Thyroid gland (tissue), 4 donors: ENCODE measurements at places on chromosomes 1 and 21.

GRCh38 chr1:203069030-203069747 is 16.6 kb downstream of the MYOG start:
- no peak for DNase-seq

- DNase-seq = no peak
Measured at GRCh38 chr1:220928320-220928719, 49.1 kb downstream of the HLX start.

DNA sequence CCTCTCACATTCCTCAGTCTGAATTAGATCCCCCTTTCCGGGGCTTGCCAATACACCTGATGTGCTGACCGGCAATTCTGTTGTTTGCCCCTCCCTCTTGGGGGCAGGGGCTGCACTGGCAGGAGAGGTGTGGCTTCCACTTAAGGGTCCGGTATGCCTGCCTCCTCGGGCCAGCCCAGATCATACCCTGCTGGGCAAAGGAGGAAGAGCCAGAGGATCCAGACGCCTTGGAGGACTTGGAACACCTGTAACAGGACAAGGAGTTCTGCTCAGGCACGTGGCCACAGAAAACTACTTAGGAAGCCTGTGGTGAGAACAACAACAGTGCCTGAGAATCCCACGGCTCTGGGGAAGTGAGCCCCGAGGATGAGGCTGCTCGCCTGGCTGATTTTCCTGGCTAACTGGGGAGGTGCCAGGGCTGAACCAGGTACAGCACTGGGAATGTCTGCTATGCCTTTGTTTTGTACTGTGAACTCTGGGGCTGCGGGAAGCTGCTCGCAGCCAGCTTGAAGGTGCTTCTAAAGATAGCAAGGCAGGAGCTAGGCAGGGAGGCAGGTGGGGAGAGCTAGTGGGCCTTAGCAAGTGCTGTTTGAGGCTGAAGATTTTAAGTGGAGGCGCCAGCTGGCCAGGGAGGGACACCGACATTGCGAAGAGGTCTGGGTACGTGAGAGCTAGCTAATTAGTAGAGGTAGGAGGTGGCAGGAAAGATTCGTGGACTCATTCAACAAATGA is at the start of gene SMPDL3B:
TSS of gene SMPDL3B (plus strand) at position 183 of the 732 bp plus-strand sequence. CDS start at position 367, 184 bp downstream.
- DNase-seq = peak; percentile 92

DNA sequence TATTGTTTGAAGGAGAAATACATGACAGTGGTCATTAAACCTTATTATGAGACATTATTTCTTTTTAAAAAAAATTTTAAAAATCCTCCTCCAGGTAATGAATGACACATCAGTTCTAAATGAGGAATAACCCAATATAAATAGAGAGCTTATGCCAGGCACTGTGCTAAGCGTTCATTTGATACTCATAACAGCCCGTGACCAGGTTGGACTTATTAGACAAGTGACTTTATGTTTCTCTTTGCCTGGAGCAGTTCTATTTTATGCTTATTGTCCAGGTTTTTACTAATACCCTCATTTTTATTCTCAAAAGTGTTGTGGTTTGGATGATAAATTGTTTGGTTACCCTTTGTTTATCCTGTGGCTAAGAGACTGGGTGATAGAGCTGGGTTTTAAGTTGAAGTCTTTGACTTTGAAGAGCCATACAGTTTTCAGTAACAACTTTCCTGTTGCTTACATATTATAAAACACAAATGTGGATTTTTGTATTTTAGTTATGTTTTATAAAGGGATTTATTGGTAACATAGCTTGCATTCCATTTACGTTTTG is 84.2 kb downstream of the RABGAP1L start:
- no peak for DNase-seq

DNA sequence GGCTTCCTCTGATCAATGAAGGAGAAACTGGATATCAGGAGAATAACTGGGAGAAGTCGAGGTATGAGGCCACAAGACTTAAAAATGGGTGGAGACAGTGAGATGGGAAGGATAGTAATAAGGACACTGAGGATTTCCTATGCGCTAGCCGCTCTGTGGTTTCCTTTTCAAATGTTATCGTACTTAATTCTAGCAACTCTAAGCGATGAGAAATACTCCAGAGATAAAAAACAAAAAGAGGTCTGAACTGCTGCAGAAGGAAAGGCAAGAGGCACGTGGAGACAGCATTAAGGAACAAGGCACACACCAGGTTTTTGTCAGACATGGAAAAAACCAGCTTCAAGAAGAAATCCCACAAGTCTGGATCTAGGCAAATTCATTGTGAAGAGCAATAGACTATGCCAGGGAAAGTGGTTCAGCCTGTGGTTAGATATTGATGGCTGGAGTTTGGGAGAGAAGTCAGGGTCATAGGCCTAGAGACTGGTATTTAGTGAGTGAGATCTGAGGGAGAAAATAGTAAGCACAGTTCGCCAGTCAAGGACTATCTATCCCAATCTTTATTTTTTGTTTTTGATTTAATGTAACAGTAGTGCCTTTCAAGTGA is 5.3 kb downstream of the CLCA2 start:
- DNase-seq = no peak

GRCh38 chr21:31576428-31576827 is 83.1 kb upstream of the SOD1 start:
- DNase-seq = no peak

DNA sequence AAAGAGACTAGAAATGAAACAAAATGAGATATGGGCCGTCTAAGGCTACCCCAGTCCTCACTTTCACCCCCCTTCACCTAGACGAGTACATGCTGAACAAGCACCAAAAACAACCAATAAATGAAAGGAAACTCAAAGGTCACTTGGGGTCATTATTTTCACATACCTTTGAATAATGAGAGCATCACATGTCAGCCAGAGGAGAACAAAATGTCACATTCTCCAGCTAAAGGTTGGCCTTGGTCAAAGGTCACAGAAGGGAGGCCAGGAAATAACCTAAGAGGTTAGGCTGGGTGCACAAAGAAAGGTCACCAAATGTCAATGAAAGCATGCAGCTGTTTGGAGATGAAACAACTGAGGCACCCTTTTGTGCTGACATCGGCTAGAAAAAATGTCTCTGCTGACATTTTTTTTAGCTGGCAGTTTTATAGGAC is 288.7 kb upstream of the USP25 start:
- DNase-seq = no peak

GRCh38 chr1:164576291-164577271 is 17.6 kb downstream of the PBX1 start:
- peak; percentile 48 for DNase-seq

DNA sequence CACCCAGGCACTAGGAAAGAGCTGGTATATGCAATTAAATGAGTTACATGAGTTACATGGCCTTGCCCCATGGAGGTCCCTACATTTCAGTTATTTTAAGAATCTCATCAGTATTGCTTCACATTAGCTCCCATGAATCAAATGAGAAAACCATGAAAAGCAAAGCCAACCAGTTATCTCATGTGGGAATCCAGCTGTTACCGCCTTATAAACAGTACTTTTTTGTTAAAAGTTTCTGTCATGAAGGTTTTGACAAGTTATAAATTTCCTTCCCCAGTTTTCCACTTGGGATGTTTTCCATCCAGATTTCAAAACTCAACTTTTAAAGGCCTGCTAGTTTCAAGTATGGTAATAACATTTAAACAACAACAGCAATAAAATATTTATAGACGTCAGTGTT is 544.8 kb downstream of the NUF2 start:
- DNase-seq = no peak

DNA sequence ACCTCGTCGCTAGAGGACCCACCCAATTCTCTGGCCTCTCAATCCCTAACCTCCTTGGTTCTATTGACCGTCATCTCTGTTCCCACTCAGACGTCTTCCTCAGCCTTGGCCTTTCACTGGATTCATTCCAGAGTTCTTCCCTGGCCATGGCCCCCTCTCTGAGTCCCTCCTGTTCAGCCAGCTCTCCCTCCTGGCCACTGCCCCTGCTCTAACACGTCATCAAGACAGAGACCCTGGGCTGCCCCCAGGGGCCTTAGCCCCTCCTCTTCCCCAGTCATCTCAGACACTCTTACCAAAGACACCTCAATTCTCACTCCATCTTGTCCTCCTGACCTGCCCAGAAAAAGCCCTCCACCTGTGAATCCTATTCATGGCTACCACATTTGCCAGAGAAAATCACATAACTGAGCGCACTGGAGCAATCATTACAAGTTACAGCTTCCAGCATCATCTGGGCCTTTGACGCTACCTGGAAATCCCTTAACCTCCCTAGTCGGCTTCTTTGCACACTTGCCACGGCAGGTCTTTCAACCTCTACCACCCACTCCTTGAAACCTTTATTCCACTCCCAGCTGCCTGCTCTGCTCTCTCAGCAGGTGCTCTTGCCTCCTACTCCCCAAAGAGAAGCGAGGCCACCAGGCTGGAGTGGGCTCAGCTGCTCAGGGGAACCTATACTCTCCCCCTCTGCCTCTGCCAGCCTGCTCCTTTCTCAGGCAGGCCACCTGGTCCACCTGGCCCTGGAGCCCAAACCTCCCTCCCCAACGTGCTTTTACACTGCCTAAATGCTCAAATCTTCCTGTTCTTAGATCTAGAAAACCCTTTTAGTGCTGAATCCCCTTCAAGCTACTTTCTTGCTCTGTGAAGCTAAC is 14.0 kb downstream of the DCST2 start:
- no peak for DNase-seq

- DNase-seq = no peak
Measured at GRCh38 chr1:216722821-216723220, 408 bp downstream of the ESRRG start.
